Mesenteric fat pad (tissue), 1 donor: ENCODE measurements at places on chromosomes 6 and 20. TPM values are rescaled to one million over a fixed set of nuclear protein-coding genes. Genes with fewer than 3 reads are reported as not detected.

DNA sequence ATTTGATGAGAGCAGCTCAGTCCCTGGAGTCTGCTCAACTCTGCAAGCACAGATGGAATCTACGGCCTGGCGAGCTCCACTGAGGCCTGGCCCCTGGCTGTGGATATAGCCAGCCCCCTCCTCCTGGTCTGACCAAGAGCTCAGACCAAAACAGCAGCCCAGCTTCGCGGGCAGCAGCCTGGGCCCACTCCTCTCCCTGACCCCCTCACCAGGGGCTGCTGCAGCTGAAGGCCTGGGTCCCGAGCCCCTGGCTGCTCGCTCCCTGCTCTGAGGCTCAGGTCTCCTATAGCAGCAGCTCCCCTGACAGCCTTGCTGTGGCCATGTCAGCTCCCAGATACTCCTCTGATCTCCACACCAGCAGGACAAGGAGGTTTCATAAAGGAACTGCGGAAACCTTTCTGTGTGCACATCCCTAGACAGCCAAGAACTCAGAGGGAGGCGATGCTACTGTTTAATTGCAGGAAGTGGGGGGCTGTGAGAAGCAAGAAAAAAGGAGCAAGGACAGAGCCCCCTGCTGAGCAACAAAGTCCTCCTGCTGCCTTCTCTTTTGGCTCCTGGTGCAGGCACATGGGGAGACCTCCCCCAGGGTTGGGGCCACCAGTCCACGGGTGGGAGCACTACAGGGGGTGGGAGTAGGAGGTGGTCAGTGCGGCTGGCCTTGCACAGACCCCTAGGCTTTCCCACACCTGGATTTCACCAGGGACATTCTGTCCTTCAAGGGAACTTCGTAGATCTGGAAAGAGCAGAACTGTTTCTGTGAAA, 38.7 kb upstream of the CST5 start:
- DNase-seq: no peak

GRCh38 chr6:97885325-97885724, 602.3 kb upstream of the MMS22L start:
- DNase-seq: no peak

DNA sequence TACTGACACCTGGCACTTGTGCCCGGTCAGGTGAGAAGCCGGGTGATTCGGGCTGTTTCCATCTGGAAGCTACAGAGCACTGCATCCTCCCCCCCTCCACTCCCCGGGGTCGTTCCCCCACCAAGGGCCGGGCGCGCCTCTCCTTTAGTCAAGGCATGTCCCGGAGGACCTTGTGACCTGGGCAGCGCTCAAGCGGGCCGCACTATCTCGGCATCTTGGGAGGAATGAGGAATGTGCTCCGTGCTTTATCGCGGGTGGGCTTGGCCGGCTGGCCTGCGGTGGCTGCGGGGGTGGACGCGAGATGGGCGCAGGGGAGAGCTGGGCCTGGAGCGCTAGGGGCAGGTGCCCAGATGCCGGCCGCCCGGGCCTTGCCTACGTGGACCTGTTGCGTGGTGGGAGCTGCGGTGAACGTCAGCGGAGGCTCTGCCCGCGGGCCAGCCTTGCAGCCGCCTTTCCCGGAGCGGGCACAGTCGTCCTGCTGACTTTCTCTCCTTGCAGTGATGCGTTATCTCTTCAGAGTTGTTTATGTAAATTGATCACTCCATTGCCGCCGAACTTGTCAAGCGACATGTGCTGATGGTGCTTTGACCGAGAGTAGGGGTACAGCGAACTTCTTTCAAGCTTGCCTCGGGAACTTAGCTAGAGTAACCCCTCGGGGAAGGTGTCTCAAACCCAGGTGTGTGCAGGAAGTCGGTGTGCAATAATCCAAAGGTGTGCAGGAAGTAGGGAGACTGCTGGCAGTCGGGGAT, 1.1 kb downstream of the LRRC1 start:
- no peak for DNase-seq

- DNase-seq: no peak
Measured at GRCh38 chr6:130027948-130028347, 9.6 kb downstream of the L3MBTL3 start.

- DNase-seq: peak; percentile 18
Measured at GRCh38 chr20:33119725-33120720, 40.6 kb downstream of the BPIFB4 start.

- no peak for DNase-seq
Measured at GRCh38 chr6:90186637-90187371, 109.8 kb downstream of the BACH2 start.

DNA sequence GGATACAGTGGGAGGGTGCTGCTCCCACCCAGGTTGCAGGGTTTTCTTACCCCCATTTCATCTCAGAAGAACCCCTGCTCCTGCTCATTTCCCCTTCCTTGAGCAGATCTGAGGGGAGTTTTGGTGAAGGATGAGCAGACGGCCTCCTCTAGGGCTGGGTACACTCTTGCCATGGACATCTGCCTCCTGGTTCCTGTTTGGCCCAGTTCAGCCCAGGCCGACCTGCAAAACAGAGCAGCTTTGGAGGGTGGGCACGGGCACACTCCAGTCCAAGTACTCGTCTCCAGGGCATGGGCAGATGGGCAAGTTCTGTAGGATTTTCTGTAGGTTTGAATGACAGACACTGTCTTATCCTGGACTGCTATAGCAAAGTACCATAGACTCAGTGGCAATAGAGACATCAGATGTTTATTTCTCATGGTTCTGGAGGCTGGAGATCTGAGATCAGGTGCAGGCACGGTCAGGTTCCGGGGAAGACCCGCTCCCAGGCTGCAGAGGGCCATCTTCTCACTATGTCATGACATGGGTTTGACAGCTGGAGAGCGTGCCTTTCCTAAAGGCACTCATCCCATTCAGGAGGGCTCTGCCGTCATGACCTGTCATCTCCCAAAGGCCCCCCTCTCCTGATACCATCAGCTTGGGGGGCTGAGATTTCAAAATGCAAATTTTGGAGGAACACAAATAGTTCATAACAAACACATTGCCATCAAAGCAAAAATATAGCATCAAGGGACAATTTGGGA, 6.2 kb downstream of the NPBWR2 start:
- no peak for DNase-seq

- DNase-seq: no peak
Measured at GRCh38 chr6:30321692-30322388, 4.9 kb upstream of the TRIM39 start.

DNA sequence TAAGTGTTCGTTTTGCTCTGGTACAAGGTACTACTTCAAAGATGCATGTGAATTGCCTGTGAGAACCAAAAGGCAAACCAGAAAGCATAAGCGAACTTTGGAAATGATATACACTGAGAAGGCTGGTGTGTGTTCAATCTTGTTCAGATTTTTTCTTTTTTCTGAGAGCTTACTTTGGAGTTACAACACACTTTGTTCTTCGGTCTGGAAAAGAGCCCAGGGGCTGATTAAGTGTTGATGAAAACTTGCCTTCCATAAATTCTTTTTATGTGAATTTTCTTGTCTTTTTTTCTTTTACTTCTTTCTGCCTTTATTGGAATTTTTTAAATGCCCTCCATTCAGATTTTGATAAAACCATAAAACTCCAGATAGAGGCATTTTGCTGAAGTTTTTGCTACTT, 395.1 kb upstream of the SASH1 start:
- no peak for DNase-seq

APCDD1L gene
- total RNA-seq: not detected

MEP1A gene
- total RNA-seq: 0.35 TPM

HELZ2 gene
- 50.8 TPM for total RNA-seq
